ENCODE measurements at places on chromosomes 6 and 20.

DNA sequence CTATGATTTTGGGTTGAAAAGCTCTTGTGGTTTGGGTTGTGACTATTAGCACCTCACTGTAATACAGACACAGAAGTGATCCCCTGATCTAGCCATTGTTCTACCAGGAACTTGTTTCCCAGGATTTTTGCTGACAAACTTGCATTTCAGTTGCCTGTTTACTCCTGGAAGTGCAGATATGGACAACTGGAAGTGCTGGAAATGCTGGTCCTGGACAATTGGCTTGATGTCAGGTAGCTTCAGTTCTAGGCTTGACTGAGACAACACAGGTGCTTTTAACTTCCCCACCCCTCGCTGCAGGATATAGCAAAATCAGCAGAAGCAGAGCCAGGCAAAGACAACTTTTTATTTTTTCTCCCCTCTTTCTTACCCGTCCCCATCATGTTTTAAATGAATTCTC is 27.1 kb upstream of the FBXO30 start:
- no peak for DNase-seq

- DNase-seq, result no peak
These were observed 240.4 kb downstream of the MYLK4 start for GRCh38 chr6:2510316-2510715.

DNA sequence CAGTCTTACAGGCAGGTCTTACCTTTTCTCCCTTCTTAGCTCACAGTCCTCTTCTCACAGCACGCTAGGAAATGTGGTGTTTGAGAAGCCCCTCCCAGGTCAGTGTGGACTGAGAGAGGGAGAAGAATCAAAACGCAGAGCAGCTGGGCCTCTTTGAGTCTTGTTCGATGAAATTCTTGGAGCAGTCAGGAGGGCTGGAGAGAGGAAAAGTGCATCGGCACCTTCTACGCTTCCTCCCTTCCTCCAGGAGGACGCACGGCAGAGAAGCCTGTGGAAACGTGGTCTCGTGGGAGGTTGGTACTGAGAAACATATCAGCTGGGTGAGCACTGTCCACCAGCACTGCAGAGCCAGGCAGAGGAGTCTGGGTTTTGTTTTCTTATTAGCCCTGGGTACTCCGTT is 52.7 kb downstream of the TXLNB start:
- no peak for DNase-seq

- DNase-seq, result no peak
These were observed 300.8 kb upstream of the STXBP5 start for GRCh38 chr6:146903451-146903850.

DNA sequence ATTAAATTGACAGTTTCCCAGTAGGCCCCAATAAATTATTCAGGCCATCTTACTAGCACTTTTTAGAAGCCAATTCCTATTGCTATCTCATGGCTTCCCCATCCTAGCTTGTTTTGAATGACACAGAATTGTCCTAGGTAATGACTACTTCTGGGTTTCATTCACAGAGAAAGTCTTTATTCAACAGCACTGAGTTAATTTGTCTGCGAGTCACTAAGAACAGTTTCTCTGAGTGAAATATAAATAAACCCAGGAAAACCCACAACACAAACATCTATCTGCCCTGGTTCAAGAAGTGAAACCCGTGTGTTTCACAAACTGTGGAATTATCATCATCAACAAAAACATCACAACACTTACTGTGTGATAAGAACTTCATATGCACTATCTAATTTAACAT is 1366.8 kb downstream of the EPHA7 start:
- no peak for DNase-seq

All from activated T-cell treated with anti-CD3 and anti-CD28 coated beads for 1 hour (primary cell).